ENCODE measurements at places on chromosomes 5 and 9.

DNA sequence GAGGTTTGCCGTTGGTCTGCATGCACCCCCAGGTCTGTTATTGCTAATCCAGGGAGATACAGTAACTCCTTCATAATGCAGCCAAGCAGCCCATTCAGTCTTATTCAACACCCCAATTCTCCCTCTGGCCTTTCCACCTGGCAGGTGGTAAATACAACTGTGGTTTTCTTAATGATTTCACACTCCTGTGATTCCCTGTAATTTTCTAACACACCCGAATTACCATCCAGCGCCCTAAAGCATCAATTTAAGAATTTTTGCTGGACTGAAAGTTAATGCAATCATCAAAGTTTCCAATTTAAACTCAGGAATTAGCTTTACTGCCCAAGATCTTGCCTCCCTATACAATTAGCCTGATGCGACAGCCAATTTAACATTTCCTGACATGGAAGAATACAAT lies 62.5 kb downstream of the GNAQ start:
- DNase-seq, result no peak

DNA sequence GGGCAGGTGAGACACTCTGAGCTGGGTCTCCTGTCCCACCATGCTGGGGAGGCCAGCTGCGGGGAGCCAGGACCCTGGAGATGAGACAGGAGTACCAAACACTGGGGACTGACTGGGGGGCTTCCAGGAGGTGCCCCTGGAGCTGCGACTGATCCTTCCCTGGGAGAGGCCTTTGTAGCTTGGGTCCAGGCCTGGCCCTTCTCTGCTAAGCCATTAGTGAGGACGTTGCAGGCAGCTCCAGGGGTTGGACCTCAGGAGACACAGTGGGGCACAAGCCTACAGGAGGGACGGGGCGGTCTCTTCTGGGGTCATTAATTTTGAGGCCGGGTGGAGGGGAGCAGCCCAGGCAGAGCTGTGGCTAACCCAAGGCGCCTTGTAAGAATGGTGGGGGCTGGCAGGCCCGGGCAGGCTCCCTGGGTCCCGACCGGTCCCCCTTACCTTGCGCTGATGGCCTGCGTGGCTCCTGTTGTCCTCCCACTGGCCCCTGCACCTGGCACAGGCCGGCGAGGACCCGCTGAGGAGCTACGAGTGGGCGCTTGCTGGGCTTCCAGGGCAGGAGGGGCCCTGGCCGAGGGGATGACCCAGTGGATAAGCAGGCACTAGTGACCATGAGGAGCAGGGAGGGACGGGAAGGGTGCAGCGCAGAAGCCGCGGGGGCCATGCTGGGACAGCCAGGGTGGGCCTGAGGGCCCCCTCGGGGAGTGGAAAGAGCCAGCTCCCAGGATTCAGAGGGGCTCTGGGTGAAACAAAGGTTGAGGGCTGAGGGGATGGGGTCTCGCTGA lies 5.1 kb downstream of the MRPS2 start:
- no peak for DNase-seq

DNA sequence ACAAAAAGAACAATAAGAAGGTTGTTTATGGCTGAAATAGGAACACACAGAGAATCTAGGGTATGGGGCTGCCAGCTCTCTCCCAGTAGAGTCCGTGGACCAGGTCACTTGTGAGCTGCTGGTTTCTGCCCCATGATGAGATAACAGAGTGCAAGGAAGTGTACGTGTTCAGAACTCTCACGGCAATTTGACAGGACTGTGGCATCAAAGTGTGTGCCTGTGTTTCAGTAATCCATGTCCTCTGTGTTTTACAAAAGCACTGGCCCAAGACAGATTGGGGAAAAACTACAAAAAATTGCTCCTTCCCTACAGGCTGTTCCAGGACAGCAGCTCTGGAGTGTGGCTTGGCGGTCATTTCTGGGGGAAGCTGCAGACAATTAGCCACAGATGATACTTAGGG lies 184.6 kb downstream of the AUH start:
- no peak for DNase-seq

- DNase-seq, result no peak
These were observed 28.4 kb downstream of the NEURL1B start for GRCh38 chr5:172669386-172670004.

DNA sequence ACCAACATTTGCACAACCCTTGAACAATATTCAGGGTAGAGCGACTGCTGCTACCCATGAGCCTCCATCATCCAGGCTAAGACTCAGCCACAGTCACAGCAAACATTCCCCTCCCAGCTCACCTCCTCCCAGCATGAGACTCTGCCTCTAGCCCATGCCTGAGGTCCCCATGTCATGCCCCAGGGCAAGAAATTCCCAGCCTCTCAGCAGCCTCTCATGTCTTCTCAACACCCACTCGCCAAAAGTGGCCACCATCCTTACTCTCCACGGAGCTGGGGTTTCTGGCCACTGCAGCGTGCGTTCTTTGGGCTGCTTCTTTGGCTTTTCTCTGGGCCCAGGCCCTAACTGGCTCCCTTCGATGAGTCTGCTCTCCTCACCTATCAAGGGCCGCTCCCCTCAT lies 82.2 kb downstream of the NSUN2 start:
- DNase-seq, result no peak

DNA sequence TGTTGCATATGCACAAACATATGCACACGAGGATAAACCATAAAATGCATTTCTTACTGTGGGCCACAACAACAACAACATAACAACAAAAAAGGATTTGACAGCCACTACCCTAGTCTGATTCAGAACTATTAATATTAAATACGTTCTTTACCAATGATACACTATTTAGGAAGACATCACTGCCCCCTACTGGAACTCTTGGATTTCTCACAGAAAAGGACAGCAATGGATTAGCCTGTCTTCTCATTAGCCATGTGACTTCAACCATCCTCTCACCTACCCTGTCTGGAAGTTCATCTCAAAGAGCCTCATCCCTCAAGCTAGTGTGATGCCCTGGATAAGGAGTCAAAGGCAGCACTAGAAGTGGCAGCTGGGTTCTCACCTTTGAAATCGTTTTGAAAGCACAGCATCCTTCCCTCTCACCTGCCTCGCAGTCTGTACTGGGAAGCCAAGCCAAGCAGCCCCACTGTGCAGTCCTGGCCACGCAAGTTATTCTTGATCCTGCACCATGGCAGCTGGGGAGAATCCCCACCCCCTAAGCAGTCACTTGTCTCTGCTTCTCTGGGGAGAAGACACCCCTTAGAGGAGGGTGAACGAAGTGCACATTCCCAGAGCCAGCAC lies 64.6 kb downstream of the SH3TC2 start:
- DNase-seq, result no peak

- no peak for DNase-seq
These were observed 69.9 kb upstream of the LMNB1 start for GRCh38 chr5:126707080-126707479.

- DNase-seq, result no peak
These were observed 4.8 kb upstream of the IER5L start for GRCh38 chr9:129182625-129183494.

- DNase-seq, result no peak
These were observed 374.1 kb upstream of the ACO1 start for GRCh38 chr9:32010322-32010721.

DNA sequence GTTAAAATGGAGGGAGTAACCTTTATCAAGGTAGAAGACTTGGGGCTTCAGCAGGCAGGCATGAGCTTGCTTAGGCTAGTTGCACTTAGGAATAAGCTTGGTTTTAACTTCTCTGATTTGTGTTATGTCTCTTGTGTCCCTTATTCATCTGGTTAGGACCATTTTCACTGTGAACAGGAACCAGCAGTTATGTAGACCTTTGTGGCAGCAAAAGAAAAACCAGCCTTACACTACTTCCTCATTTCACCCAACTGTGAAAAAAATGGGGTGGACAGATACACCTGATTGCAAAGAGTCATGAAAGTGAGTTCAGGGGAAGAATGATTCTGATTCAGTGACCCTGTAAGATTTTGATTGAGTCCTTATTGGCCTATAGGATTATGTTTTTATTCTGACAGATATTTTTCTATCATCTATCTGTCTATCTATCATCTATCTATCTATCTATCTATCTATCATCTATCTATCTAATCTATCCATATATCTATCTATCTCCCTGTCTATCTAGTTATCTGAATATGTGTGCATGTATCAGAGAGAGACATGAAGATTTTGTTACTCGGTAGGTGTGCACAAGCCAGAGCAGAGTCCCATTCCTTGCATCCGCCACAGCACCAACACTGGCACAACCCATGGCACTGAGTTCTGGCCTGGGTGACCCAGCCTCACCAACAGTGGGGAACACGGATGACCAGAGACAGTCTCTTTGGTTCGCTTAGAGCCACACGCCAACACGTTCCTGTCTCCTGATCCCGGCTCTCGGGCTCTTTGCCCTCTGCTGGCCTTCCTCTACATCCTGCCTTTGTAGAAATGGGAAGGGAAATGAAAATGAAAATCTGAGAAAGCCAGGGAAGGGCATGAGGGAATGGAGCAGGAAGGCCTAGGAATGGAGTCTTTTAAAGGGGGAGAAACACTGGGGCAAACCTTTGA lies 1.3 kb upstream of the ZNF366 start:
- no peak for DNase-seq

GRCh38 chr9:97418880-97419279 lies 7.0 kb downstream of the TDRD7 start:
- DNase-seq, result no peak

DNA sequence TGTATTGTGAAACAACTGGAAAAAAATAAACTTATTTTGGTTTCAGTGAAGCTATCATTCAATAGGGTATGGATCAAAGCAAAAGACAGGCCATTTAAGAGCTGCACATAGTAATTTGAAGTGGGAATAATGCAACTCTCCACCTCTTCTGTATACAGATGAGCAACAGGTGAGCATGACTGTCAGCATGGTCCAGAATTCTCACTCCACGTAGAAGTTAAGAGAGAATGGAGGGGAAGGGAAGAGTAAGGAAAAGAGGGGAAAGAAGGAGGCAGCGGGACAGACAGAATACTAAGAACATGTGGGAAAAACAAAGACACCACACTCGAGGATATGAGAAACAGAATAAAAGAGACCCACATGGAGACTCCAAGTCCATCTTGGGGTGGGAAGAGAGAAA lies 396.1 kb upstream of the GRIA1 start:
- no peak for DNase-seq

DNA sequence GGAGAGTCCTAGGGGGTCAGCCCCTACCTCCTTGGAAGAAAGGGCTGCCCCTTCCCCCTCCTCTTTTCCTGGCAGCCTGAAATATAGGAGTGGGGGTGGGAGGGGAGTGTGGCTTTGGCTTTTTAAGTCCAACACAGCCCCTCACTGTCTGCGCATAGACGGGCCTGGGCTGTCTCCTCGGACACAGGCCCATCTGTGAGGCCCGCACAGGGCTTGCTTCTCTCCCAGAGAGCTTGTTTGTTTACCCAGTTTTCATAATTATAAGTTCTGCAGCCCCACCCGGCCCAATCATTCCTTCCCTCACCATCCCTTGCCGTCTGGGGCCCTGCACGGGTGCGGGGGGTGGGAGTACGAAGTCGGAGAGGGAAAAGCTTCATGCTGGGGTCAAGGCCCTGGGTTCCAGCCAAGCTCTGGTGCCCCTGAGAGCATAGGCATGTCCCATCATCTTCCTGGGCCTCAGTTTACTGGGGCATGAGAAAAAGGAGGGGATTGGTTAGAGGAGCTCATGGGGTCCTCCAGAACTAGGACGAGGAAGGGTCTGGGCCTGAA lies 54.0 kb upstream of the STXBP1 start:
- DNase-seq, result no peak

DNA sequence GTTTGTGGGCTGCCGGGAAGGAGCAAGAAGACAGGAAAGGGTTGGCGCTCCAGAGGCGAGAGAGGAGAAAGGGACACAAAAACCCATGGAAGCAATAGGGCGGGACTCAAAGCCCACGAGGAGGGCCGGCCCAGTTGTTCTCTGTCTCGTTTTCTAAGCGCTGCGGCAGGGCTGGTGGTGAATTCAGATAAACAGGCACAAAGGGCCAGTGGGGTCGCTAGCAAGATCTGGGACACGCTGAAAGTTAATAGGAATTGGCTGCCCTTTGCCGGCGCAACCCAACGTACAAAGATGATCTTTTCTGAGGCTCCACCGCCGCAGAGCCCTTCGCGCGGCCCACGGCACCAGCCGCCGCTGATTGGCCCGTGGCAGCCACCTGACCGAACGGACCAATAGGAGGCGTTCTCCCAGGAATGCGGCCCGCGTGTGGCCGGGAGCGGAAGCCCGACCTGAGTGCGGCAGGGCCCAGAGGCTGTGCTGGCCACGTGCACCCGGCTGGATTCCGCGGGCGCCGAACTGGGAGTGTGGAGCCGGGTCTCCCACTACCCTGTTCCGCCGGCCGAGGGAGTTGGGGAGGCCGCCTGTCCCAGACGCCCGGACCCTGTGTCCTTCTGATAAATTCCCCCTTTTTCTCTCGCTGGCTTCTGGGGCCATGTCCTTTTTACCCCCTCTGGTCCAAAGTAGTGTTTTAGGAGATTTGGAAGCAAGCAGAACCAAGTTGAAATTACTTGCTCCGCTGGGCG lies 16.8 kb upstream of the NSD1 start:
- DNase-seq, result peak; percentile 78

GRCh38 chr5:72070529-72070928 lies 36.7 kb upstream of the MAP1B start:
- no peak for DNase-seq

- no peak for DNase-seq
These were observed 183.0 kb downstream of the FANCC start for GRCh38 chr9:95134457-95134881.

DNA sequence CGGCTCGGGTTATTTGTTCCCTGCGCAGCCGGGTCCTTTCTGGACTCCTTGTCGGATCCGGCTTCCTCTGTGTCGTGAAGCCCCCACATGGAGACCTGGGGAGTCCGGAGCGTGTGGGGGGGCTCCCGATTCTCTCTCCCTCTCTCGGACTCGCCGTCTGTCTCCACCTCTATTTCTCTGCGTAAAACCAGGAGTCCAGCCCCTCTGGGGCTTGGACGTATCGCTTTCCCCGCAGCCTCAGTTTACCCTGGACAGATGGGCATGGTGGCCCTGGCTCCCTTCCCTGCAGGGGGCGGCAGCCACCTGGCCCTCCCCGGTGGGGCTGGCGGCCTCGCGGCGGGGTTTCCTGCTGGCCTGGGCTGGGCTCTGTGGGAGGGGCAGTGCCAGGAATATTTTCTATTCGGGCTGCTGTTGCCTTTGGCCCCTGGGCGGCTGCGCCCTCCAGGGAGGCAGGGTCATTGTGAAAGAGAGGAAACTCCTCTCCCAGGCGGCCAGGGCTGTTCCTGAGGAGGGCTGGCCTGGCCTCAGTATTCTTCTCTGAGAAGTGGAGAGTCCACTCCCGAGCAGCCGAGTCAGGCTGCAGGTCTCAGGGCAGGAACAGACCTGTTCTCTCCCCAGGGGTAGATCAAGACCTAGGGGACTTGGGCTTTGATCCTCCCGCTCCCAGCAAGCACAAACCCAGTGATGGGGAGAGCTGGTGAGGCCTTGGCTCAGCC lies 665 bp downstream of the ASS1 start:
- no peak for DNase-seq

DNA sequence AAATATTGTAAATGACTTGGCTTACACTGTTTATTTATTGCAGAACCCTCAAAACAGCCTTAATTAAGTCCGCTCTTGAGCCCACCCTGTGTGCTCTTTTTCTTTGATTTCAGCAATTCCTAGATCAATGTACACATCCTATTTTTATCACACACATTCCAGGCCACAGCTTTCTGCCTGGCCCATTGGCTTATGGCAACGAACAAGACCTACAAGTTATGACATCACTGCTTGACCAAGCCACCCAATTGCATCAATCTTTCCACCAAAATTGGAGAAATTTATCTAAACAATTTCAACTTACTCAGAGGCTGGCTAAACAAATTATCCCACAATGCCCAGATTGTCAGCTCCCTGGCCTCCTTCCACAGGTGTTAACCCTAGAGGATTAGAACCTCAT lies 158.4 kb downstream of the CPLANE1 start:
- no peak for DNase-seq

- no peak for DNase-seq
These were observed 545.6 kb downstream of the CAAP1 start for GRCh38 chr9:26346942-26347477.

GRCh38 chr5:148839960-148840359 lies 13.5 kb downstream of the ADRB2 start:
- no peak for DNase-seq
